Dermis microvascular lymphatic vessel endothelial cell (primary cell): ENCODE measurements at places on chromosomes 2 and 18.

DNA sequence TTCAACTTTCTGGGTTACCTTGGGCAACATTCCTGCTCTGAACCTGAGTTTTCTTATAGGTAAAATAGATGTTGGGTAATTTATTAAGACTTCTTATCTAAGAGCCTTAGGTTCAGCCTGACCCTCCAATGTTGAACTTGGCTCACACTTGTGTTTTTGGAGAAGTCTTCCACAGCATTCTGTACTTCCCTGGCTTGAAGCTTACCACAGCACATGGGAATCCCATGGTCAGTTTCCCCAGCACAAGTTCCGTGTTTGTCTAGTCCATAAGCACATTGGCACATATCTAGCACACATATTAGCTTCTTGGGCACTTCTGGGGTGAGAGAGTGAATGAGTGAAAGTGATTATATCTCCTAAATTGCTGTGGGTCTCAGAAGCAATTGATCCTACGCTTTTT, 782.5 kb upstream of the HS6ST1 start:
- no peak for DNase-seq

DNA sequence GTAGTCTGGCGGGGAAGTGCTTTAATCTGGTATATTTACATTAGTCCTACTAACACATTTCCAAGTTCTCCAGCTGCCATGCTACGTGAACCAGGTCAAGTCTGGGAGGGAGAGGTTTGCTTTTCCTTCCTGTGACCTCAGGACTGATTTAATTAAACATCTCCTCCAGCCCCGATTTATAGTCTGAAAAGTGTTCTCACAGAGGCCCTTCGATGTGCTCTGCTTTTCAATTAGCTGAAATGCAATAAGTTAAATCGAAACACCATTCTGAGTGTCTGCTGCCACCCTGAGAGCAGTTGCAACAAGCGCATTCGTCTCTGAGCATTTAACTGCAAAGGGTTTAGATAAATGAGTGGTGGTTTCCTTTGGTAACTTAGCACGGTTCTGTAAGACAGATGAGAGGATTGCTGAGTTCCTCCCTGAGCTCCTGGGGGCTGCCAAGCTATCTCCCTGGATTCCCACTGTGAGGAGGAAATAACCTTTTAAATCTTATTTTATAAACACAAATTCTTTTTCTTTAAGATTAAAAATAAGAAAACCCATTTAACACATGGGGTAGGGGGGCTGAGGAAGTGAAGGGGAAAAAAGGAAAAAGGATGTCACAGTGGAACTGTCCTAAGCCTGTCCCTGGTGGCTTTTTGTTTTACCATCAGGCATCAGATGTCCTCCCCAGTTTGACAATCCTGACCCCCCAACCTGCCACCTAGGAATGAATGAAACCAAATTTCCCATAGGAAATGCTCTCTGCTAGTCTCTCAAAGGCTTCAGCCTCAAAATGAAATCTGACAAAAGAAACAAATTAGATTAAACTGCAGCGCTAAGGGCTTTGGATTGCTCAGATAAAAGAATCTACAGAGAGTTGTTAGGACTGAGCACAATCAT, 56.5 kb upstream of the CREB1 start:
- DNase-seq, result peak; percentile 78

- no peak for DNase-seq
These were observed 78.2 kb upstream of the MGAT4A start for GRCh38 chr2:98809116-98809515.

DNA sequence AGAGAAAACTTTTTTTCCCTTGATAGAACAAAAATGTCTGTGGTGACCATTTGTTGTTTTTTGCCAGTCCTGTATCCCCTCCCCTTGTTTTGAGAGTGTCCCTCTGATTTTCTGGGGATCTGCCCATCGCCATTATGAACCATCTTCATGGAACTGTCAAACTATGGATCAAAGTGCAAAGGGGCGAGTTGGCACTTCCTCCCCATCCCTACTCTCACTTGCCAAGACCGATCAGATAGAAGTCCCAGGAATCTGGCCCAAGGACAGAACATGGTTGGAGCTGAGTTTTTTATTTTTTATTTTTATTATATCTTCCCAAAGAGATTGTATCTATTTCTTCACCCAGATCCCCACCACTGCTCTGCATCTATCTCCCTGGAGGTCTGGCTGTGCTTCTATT, 221.4 kb downstream of the IKZF2 start:
- no peak for DNase-seq

DNA sequence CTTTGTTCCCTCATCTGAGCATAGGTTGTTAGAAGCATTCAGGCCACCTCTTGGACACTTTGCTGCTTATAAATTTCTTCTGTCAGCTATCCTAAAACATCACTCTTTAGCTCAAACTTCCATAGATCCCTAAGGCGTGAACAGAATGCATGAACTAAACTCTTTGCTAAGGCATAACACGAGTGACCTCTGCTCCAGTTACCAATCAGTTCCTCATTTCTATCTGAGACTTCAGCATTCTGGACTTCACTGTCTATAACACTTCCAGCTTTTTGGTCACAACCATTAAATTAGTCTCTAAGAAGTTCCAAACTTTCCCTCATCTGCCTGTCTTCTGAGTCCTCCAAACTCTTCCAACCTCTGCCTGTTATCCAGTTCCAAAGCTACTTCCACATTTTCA, 8.3 kb upstream of the VWA3B start:
- no peak for DNase-seq

DNA sequence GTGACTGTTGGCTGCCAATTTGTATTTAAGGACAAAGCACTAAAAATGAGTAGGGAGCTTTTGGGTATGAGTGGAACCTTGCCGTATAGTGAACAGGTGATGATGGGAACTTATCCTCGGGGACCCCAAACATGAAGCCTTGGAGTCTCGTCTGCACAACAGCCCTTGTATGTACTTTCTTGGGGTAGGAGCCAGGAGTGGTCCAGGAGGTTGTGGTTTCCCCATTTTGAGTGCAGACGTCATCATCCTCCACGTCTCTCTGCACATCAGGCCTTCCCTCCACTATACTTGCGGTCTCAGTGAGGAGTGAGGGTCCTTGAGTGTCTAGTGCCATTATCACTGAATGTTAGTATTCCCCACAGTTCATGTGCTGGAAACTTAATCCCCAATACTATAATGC, 101.5 kb upstream of the HS6ST1 start:
- DNase-seq, result no peak

DNA sequence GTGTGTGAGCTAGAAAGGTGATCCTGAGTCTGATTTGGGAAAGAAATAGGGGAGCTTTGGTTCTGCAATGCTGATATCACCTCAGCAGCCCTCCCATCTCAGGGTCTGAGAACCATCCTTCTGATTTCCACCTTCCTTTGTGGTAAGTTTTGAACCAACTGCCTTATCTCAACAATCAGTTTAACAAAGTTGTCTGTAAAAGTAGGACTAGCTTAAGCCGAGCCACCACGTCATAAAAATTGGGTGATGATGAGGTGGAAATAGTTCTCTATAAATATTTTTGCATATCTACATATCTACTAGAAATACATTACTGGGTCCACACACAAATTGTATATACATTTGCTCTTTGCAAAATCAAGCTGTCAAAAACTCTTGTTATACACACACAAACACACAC, 1.1 kb downstream of the SULT1C4 start:
- no peak for DNase-seq

DNA sequence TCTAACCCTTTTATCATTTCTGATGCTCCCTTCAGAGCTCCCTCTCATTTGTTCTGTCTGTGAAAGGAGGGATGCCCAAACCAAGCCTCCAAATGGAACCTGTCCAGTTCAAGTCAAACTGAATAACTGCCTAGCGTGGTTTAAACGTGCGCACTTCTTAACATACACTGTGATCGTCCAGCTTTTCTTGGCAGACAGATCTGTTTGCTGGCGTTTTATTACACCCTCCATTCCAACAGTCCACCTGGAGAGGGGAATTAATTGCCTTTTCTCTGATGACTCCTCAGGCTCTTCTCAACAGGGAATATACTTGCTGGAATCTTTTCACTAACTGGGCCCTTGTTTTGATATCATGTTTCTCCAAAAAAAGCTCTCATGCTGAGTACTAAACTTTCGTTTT, 379.2 kb upstream of the POU3F3 start:
- no peak for DNase-seq

- no peak for DNase-seq
These were observed 276.0 kb upstream of the REV1 start for GRCh38 chr2:99765731-99766318.

DNA sequence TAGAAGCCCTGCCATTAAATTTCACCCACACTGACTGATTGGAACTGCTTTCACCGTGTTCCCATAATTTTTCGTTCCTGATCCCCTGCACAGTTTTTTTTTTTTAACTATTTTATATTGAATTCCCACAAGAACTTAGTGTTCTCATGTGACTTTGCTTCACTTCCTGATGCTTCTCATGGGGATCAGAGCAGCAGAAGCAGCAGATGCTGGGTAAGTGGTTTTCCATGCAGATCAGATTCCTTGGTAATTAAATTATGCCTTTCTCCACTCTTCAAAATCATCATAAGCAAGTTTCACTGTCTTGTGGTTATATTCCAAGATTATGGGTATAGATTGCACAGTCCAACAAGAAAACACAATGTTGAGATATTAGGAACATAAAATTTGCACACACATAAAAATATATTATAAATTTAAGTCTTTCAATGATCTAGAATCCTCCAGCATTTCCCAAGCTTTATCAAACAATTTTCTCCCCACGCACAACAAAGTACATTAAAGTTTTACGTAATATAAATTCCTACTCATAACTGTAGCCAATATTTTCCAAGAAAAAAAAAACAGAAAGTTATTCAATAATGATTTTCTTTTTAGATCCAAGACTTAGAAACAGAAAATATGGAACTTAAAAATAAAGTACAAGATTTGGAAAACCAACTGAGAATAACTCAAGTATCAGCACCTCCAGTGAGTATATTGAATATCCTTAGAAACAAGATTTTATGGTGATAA, 277.9 kb downstream of the GULP1 start:
- no peak for DNase-seq

- no peak for DNase-seq
These were observed 12.4 kb downstream of the TFCP2L1 start for GRCh38 chr2:121272596-121272995.

- DNase-seq, result peak; percentile 32
These were observed 42.2 kb downstream of the KLHL14 start for GRCh38 chr18:32730620-32731091.

- DNase-seq, result no peak
These were observed 36.0 kb upstream of the TEX51 start for GRCh38 chr2:126862730-126863129.

DNA sequence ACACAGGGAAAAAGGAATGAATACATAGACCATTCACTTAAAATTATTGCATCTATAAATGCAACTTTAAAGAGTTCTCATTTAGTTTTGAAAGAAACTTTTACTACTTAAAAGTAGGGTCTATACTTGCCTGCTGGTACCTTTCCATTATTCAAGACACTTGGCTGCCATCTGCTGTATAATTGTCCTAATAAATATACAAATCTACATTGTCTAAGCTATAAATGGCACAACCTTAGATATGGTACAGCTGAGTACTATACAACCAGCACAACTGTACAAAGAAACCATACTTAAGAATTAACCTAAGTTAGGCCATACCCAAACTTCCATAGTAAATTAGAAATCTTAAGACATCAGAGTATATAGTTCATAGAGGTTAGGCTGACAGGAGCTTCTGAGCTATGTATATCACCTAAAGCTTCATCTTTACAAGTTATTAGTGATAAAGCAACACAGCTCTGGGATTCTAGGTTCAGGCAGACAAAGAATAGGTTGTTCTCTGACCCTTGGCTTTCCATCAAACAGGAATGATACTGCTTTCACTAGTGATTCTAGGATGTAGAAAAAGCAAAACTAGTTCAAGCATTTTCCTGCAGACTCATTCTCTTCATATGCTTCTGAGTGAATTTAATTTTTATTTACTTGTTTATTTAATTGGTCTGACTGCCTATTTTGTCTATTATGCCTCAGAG, 22.1 kb downstream of the EXOC6B start:
- DNase-seq, result no peak

DNA sequence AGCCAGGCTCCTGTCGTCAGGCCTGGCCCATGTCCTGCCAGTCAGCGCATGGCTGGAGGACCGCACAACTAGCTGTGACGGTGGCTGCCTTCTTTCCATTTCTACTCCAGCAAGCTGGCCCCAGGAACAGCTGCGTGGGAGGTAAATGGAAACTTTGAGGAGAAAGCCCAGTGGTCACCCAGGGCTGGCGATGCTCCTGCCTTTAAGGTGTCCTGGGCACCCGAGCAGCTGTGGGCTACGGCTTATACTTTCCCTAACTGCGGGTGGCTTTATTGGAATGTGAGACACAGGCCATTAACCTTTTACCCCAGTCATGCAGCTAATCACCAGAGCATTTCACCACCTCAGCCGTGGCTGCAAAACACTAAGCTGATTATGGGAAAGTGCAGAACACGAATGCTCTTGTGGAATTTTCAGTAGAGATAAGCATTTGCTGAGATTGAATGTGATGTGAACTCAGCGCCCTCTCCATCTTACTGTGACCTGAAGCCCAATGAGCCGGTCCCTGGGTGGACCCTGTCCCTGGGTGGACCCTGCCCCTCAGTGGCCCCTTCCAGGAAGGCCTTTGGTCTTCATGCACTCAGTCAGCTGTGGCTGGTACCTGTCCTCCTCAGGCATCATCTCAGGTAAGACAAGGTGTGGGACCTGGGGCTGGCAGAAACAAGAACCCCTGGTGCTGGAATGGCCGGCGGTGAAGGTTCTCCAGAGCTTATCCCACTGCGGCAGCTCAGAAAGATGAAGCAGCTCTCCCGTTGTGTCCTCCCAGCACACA, 275.4 kb upstream of the HS6ST1 start:
- DNase-seq, result no peak

DNA sequence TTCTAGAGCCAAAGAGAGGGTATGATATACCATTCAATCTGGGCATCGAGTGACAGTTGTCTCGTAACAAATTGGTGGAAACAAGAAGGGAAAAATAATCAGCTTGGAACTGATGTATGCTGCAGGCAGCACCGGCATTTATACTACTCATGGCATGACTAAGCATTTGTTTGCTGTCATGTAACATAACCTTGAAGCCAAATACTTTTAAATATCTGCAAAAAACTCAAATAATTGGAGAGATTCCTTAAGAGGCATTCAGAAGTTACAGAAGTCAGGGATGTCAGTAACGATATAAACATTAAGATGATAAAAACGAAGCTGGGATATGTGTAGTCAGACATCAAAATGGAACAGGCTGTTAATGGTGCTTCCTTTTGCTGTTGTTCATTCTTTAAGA, 157.3 kb upstream of the MMADHC start:
- DNase-seq, result no peak

- DNase-seq, result peak; percentile 20
These were observed 37.5 kb downstream of the ANXA4 start for GRCh38 chr2:69779258-69780001.

GRCh38 chr18:57837917-57838548, 34.9 kb upstream of the ATP8B1 start:
- peak; percentile 54 for DNase-seq

GRCh38 chr2:9310798-9311197, 104.2 kb downstream of the ASAP2 start:
- DNase-seq, result no peak

DNA sequence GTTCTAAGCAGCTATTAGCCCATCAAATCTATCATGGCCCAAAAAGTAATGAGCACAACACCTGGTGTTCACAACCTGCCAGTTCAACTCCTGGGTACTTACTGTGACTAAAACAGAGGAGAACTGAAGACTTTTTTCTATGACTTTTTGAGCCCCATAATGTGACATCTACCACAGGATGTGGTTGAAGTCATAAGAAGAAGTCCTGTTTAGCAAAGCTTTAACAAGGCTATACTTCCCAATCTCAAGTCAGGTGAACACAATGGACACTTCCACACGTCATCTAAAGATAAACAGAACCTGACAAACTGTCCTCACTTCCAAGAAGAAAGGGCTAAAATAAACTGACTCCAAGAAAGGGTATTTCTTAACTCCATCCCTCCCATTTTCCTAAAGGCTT, 138.8 kb downstream of the ATAD2B start:
- no peak for DNase-seq
